ENCODE measurements at places on chromosomes 4 and X.
A peak's percentile ranks its signal among the peaks of the same experiment; 100 is the strongest.

GRCh38 chr4:52979020-52979419, 116.9 kb downstream of the RASL11B start:
- peak; percentile 29 for DNase-seq

DNA sequence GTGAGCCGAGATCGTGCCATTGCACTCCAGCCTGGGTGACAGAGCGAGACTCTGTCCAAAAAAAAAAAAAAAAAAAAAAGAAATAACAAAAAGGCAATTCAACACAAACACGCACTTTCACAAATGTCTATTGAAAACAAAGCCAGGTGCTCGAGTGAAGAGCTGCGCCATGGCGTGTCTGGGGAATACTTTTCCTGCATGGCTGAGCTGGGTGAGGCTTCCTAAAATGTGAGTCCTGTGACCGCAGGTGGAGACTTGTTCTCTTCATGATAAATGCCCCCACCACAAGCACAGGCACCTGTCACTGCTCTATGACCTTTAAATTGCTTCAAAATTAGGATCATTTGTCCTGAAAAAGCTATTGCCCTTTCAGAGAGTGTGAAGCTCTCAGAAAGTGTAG, 4.0 kb upstream of the ABLIM2 start:
- no peak for DNase-seq

GRCh38 chr4:15717657-15718416, 15.0 kb downstream of the BST1 start:
- no peak for DNase-seq

DNA sequence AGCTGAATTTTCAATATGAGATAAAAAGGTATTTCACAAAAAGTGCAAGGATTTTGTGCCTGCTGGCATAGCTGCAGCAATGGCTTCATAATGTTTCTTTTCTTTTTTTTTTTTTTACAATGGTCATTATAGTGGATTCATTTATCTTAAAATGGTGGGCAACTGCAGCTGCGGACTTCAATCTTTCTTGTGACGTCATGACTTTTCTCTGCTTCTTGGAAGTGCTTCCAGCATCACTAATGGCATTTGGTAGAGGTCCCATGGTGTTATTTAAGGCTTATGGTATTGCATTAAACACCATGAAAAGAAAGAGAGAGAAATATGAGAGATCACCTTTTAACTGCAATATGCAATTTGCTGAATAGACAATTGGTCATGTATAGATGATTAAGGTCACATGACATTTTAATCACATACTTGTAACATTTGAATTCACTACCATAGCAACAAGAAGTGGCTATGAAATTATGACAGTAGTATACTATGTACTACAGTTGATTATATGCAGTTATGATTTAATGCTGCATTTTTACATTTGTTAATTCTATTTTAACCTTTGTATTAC, 684.0 kb upstream of the AADAT start:
- DNase-seq = no peak

GRCh38 chr4:78331186-78331585, 220.4 kb upstream of the ANXA3 start:
- DNase-seq = no peak

All from SK-MEL-5 (cell line).